ENCODE measurements at places on chromosomes 13 and 19. TPM values are rescaled to one million over a fixed set of nuclear protein-coding genes. Genes with fewer than 3 reads are reported as not detected.

Gene TMEM255B
- 1.9 TPM for total RNA-seq

Gene PEX11G
- 2.5 TPM for total RNA-seq

Gene CLDN10
- 7.4 TPM for total RNA-seq

Gene PDE4A
- 1.2 TPM for total RNA-seq

Gene C19orf67
- total RNA-seq, result 0.18 TPM

Gene OLFM4
- total RNA-seq, result 0.89 TPM

Gene KCNK6
- total RNA-seq, result 2.6 TPM

Gene TMEM238
- 0.18 TPM for total RNA-seq

Gene KLK12
- total RNA-seq, result not detected

DNA sequence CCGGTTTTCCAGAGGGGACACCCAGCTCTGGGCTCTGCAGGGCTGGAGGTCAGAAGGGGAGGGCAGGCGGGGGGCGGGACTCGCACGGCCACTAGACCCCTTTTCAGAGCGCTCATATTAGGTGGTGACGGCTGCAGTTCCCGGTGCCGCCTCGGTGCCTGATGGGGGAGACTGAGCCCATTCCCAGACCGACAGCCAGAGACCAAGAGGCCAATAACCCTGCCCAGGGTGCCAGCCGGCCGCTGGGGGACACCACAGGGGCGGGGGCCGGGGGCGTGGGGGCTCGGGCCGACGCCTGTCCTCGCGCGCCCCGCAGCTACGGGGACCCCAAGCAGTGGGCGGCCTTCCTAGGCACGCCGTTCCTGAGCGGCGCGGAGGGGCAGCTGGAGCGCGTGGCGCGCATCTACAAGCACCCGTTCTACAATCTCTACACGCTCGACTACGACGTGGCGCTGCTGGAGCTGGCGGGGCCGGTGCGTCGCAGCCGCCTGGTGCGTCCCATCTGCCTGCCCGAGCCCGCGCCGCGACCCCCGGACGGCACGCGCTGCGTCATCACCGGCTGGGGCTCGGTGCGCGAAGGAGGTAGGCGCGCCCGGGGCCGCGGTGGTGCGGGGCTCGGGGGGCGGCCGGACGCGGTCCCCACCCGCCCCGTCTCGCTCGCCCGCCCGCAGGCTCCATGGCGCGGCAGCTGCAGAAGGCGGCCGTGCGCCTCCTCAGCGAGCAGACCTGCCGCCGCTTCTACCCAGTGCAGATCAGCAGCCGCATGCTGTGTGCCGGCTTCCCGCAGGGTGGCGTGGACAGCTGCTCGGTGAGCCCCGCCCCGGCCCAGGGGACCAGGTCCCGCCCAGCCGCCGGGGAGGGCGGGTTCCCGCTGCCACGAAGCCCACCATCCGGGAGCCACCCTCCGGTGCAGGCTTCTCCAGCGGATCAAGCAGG is 2.4 kb downstream of the TIMM13 start:
- DNase-seq, result peak; percentile 71
- H3K27me3 ChIP-seq, result no peaks in the 10 kb centered on the region
- peak overlapping the region; percentile 10 for H3K4me3 ChIP-seq
- no peak overlapping the region for H3K27ac ChIP-seq
- peaks cover 53% of the 10 kb centered on the region for H3K4me1 ChIP-seq

DNA sequence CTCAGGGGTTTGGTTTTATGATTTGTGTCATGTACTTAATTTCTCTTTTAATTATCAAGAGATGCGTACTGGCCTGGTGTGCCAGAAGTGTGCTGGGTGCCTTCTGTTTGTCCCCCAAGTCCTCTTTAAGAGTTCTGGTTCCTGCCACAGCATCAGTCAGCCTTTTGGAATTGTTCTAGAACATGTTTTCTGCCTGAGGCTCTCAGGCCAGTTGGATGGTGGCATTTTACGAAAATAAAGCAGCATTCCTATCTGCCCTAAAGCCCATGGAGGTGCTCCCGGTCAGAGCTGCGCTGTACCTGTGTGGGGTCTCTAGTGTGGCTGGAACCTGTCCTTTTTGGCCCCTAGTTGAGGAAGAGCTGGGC is 54.1 kb downstream of the TSSK6 start:
- peak overlapping the region; percentile 95 for H3K27ac ChIP-seq
- peaks cover 29% of the 10 kb centered on the region for H3K36me3 ChIP-seq
- H3K27me3 ChIP-seq, result no peaks in the 10 kb centered on the region
- H3K4me3 ChIP-seq, result no peak overlapping the region

DNA sequence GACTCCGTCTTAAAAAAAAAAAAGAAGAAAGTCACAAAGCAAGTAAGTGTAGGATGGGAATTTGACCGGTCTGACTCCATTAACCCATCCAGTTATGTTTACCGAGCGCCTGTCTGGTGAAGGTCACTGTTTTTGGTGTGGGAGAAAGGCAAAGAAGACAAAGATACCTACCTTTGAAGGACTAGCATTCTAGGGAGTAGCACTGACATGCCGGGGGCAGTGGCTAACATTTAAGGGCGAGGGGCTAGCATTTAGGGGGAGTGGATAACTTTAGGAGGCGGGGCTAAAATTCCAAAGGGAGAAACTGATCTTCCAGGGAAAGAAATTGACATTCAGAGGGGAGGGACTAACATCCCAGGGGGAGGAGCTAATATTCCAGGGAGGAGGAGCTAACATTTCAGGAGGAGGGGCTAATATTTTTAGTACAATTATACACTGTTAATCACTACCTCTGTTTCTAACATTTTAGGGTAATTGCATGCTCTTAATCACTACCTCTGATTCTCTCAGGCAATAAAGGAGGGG is 8.7 kb downstream of the GPR32 start:
- H3K4me3 ChIP-seq, result no peak overlapping the region
- H3K4me1 ChIP-seq, result peaks cover 6% of the 10 kb centered on the region
- H3K27ac ChIP-seq, result no peak overlapping the region
- no peak for DNase-seq

- H3K27me3 ChIP-seq, result no peaks in the 10 kb centered on the region
- no peaks in the 10 kb centered on the region for H3K36me3 ChIP-seq
- no peak for DNase-seq
- peaks cover 47% of the 10 kb centered on the region for H3K4me1 ChIP-seq
- no peak overlapping the region for H3K4me3 ChIP-seq
Observed at GRCh38 chr13:25683056-25683455, 311.3 kb downstream of the ATP8A2 start.

DNA sequence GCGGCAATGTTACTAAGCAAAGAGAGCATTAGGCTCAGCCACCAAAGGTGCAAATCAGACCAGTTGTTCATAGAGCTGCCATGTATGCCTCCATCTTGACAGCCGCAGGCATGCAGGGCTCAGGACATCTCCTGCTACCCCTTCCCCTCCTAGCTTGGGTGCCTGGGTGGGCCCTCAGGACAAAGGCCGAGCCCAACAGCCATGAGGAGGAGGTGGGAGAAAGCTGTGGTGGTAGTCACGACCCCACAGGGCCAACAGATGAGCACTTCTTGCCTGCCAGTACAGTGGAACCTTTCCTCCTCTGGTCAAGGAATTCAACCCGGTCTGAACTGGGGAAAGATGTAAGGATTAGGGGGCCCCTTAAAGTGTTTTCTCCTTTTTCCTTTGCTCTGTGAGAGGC is 386.4 kb upstream of the SLITRK6 start:
- H3K4me3 ChIP-seq, result no peak overlapping the region
- DNase-seq, result no peak
- H3K4me1 ChIP-seq, result no peaks in the 10 kb centered on the region
- no peaks in the 10 kb centered on the region for H3K36me3 ChIP-seq
- H3K27ac ChIP-seq, result no peak overlapping the region

GRCh38 chr13:114319441-114319913 is 5.2 kb downstream of the CHAMP1 start:
- H3K4me1 ChIP-seq, result peaks cover 16% of the 10 kb centered on the region
- H3K27me3 ChIP-seq, result no peaks in the 10 kb centered on the region
- H3K36me3 ChIP-seq, result peaks cover 16% of the 10 kb centered on the region
- no peak for DNase-seq
- H3K4me3 ChIP-seq, result no peak overlapping the region

GRCh38 chr19:51365965-51366388 is at the start of gene ETFB:
Gene ETFB (minus strand): TSS chr19:51366388. CDS start chr19:51366326, 62 bp downstream.
- no peaks in the 10 kb centered on the region for H3K27me3 ChIP-seq
- H3K36me3 ChIP-seq, result no peaks in the 10 kb centered on the region
- peak within 1 kb of the TSS; percentile 85 for H3K4me3 ChIP-seq
- no peak for DNase-seq

- peaks cover 94% of the 10 kb centered on the region for H3K36me3 ChIP-seq
- no peaks in the 10 kb centered on the region for H3K27me3 ChIP-seq
- H3K4me1 ChIP-seq, result peaks cover 7% of the 10 kb centered on the region
- H3K27ac ChIP-seq, result no peak overlapping the region
- no peak overlapping the region for H3K4me3 ChIP-seq
Observed at GRCh38 chr19:16419669-16420335, 52.0 kb downstream of the EPS15L1 start.

GRCh38 chr13:52162279-52163101 is 3.1 kb upstream of the NEK3 start:
- H3K4me1 ChIP-seq, result peaks cover 8% of the 10 kb centered on the region
- no peak for DNase-seq
- H3K4me3 ChIP-seq, result no peak overlapping the region
- H3K36me3 ChIP-seq, result peaks cover 6% of the 10 kb centered on the region

- H3K4me3 ChIP-seq, result no peak overlapping the region
- DNase-seq, result no peak
- H3K27me3 ChIP-seq, result no peaks in the 10 kb centered on the region
- H3K27ac ChIP-seq, result no peak overlapping the region
Observed at GRCh38 chr13:20326276-20326675, 94.2 kb upstream of the GJB6 start.

DNA sequence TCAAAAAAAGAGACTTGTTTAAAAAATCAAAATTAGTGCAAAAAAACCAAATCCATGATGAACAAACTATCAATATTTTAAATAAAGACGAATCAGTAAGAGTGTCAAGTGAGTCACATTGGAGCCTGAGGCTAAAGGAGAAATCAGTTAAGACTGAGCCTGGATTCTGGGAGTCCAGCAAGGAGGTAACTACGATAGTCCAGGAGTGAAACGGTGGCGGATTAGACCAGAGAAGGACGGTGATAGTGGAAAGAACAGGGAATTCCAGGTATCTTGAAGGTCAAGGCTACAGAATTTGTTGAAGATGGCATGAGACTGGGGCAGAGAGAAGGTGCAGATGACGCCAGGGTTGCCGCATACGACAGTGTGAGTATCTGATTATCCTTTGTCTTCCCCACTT is 7.0 kb upstream of the NPAS1 start:
- peaks cover 5% of the 10 kb centered on the region for H3K27me3 ChIP-seq
- no peak for DNase-seq
- H3K4me3 ChIP-seq, result no peak overlapping the region
- H3K36me3 ChIP-seq, result no peaks in the 10 kb centered on the region

- H3K36me3 ChIP-seq, result peaks cover 11% of the 10 kb centered on the region
- no peak overlapping the region for H3K27ac ChIP-seq
- H3K27me3 ChIP-seq, result no peaks in the 10 kb centered on the region
- no peak for DNase-seq
- H3K4me1 ChIP-seq, result no peaks in the 10 kb centered on the region
Observed at GRCh38 chr13:113305208-113305607, 8.2 kb downstream of the LAMP1 start.

GRCh38 chr13:24615114-24615513 is 65.1 kb upstream of the ATP12A start:
- no peak for DNase-seq
- no peaks in the 10 kb centered on the region for H3K27me3 ChIP-seq
- no peak overlapping the region for H3K27ac ChIP-seq
- H3K36me3 ChIP-seq, result no peaks in the 10 kb centered on the region

DNA sequence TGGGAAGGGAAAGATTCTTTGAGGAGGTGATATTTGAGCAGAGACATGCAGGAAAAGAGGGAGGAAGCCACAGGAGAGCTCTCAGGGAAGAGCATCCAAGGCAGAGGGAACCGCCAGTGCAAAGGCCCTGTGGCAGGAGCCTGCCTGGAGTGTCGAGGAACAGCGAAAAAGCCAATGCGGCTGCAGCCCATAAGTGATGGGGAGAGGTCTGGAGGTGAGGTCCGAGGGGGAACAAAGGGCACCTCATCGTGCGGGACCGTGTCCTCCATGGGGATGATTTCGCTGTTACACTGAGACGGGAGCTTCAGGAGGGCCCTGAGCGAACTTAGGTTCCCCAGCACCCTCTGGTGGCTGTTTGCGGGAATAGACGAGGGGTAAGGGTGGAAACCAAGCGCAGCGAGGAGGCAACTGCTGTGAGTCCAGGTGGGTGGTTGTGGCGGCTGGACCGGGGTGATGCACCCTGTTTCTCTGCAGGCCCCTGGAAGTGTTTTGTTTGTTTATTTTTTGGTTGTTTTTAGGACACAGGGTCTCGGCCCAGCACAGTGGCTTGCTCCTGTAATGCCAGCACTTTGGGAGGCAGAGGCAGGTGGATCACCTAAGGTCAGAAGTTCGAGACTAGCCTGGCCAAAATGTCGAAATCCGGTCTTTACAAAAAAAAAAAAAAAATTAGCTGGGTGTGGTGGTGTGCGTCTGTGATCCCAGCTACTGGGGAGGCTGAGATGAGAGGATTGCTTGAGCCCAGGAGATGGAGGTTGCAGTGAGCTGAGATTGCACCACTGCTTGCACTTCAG is 5.9 kb upstream of the EHD2 start:
- H3K27ac ChIP-seq, result no peak overlapping the region
- H3K27me3 ChIP-seq, result peaks cover 3% of the 10 kb centered on the region
- peak; percentile 66 for DNase-seq
- no peaks in the 10 kb centered on the region for H3K4me1 ChIP-seq
- H3K36me3 ChIP-seq, result peaks cover 13% of the 10 kb centered on the region
- no peak overlapping the region for H3K4me3 ChIP-seq

DNA sequence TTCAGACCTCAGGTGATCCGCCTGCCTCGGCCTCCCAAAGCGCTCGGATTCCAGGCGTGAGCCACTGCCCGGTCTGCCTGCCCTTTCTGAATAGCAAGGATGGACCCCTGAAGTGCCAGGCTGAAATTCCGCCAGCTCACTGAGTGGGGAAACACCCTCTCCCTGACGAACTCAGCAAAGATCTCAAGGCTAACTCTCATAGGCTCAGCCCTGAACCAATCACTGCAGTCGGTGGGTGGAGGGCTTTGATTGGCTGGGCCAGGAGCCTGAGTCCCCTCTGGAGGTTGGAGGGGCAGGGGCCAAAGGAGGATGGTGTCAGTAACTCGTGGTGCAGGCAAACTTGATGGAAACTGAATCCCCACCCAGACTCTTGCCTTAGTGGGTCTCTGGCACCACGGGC is 11.2 kb upstream of the COMP start:
- no peak for DNase-seq
- peaks cover 40% of the 10 kb centered on the region for H3K27me3 ChIP-seq
- no peaks in the 10 kb centered on the region for H3K4me1 ChIP-seq
- H3K36me3 ChIP-seq, result no peaks in the 10 kb centered on the region

- DNase-seq, result no peak
- no peaks in the 10 kb centered on the region for H3K36me3 ChIP-seq
- no peak overlapping the region for H3K4me3 ChIP-seq
- no peaks in the 10 kb centered on the region for H3K4me1 ChIP-seq
Observed at GRCh38 chr13:50275392-50276063, 260.3 kb downstream of the KCNRG start.
